HCT116 (cell line): ENCODE measurements at places on chromosomes 5 and 9.

GRCh38 chr5:145902421-145902820, 29.6 kb upstream of the GRXCR2 start:
- DNase-seq: no peak

GRCh38 chr9:105757496-105758251, 63.3 kb downstream of the TMEM38B start:
- DNase-seq: no peak

DNA sequence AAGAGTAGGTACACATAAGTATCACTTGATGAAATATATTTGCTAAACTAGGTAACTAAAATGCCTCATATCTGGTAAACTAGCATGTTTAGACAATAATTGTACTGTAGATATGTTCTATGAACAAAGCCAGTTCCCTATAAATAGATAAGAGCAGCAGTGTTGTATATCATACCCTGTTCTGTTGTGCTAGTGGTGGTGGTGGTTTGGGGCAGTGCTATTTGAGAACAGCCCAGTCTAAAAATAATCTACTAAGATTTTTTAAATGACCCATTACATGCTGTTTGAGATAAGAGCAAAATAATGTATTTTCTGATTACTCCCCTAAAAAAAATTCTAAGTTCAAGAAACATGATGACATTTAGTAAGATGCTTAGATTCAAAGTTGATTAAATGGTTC, 829.2 kb upstream of the DMAC1 start:
- no peak for DNase-seq

DNA sequence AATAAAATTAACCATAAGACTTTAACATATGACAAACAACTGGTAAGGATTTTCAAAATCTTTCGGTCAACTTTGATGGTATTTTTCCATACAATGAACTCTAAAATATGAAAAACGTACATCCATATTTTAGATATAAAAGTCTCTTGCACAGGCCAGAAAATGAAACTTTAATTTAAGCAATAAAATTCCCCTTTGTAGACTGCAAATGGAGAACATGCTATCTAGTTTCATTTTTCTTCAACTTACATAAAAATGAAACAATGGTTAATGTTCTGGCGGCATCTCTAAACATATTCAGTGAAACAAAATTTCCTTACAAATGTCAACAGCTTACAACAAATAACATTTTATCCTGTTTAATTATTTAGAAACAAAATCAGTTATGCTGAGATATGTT, 84.0 kb downstream of the USP20 start:
- DNase-seq: no peak

GRCh38 chr5:124444147-124444775, 302.2 kb downstream of the ZNF608 start:
- no peak for DNase-seq

DNA sequence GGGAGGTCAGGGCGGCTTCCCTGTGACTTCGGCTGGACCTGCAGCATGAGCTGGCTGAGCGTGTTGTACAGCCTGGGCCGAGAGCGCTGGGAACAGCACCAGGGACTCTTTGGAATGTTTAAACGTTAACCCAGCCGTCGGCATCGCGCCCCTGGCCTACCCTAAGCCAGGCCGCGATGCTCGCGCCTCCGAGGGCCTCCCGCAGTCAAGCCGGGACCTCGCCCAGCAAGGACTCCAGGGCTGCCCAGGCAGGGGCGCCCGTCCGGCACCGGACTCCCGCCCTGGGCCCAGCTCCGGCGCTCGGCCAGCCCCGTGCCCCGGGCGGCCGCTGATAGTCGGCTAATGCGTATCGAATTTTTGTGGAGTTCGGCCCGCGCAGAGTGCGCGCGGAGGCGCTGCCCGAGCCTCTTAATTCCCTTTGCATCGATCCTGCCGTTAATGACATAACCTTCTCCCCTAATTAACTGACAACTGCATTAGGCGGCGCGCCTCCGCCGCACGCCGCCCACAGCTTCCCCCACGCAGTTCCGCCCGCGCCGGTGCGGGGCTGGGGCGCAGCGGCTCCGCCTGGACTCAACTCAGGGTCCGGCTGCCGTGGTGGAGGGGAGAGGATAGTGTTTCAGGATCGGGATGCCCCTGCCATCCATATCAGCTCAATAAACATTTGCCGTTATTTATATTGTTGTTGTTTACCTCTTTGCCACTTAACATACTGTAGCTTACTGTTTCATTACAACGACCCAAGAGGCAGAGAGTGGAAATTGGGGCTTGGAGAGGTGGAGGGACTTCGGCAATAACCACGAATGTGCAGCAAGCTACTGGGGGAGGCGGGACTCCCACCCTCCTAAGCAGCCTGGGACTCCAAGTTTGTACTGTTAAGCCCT, 28.8 kb upstream of the CDC23 start:
- no peak for DNase-seq

DNA sequence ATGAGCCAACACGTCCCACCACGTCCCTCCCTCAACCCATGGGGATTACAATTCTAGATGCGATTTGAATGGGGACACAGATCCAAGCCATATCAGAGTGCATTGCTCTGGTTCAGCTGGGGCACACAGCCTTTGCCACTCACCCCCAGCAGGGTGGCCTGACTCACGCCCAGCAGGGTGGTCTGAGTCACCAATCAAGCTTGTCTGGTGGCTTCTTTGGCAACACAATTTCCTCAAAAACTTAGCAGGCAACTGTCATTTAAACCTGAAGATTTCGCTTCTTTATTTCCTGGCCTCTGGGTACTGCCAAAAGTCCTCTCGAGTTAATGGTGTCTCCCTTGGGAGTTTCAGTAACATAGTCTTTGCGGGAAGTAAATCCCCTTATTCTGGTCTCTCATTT, 16.3 kb upstream of the SEMA5A start:
- no peak for DNase-seq

GRCh38 chr5:62265648-62266112, 40.3 kb upstream of the KIF2A start:
- no peak for DNase-seq

DNA sequence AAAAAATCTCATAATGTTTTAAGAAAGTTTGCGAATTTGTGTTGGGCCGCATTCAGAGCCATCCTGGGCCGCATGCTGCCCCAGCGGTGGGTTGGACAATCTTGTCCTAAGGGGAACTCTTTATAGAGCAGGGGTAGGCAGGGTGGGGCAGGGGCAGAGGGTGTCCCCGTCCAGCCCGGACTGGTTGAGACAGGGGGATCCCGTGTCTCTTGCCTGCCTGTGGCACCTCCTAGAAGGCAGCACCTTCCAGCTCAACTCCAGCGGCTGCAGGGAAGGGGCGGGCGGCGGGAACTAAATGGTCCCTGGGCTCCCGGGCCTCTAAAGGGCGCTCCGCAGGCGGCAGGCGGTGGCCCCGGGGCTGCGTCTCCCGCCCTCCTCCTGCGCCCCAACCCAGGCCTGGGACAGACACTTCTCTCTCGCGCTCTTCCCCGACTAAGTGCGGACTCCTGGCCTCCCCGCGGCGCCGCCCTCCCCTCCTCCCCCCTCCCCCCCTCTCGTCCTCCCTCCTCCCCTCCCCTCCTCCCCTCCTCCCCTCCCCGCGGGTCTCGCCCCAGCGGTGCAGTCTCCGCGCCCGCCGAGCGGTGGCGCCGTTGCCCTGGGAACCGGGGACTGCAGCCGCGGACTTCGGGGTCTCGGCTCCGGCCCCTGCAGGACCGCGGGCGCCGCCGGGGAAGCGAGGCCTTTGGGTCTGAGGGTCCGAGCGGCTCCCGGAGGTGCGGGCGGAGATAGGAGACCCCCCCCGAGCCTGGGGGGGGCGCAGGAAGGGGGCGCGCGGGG, 132.6 kb downstream of the MRPL36 start:
- DNase-seq: no peak

GRCh38 chr5:178589180-178590140, 733 bp downstream of the COL23A1 start:
- DNase-seq: no peak
